Fibroblast of skin of left biceps (primary cell): ENCODE measurements at places on chromosomes 3 and 15.

DNA sequence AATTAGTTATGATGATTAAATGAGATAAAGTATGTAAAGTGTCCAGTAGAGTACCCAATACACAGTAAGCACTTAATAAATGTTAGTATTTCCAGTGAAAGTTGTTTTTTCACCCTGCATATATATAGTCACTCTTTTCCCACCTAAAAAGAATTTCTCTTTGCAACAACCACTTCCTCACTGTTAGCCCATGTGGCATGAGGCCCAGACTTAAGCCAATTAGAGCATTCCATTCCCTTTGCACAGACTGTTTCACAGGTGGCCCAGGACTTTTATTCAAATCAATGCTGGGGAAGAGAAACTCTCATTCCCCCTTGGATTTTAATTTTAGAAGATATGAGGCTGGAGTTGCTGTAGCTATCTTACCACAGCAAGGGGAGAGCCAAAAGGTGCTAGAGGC, 3.7 kb downstream of the IFT80 start:
- peak; percentile 53 for DNase-seq

DNA sequence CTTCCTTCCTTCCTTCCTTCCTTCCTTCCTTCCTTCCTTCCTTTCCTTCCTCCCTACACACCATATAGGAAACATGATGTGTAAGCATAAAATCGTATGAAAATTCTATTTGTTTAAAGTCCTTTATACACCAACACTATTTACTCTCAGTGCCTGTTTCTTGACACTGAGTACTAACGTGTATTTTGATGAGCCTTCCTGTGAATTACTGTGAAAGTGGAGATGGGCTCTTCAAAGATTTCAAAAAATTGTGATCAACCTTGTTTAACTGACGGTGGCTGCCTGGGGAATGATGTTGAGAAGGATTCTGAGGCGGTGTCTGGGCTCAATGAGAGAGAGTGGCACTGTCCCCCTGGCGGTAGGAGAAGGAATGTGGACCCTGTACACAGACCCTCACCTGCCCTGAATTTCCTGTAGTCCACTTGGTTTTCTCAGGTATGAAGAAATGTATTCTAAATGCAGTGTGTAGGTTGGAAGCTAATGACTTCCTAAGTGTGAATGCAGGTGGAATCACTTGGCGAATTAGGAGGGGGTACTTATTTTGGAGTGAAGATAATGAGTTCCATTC, 237.9 kb downstream of the GAP43 start:
- no peak for DNase-seq

- peak; percentile 26 for DNase-seq
Measured at GRCh38 chr3:132253262-132253878, 63.8 kb upstream of the ACP3 start.

- no peak for DNase-seq
Measured at GRCh38 chr3:59249698-59250361, 200.0 kb upstream of the CFAP20DC start.

GRCh38 chr3:61008153-61008997, 242.9 kb downstream of the FHIT start:
- no peak for DNase-seq

- no peak for DNase-seq
Measured at GRCh38 chr3:59644479-59645402, 594.9 kb upstream of the CFAP20DC start.

DNA sequence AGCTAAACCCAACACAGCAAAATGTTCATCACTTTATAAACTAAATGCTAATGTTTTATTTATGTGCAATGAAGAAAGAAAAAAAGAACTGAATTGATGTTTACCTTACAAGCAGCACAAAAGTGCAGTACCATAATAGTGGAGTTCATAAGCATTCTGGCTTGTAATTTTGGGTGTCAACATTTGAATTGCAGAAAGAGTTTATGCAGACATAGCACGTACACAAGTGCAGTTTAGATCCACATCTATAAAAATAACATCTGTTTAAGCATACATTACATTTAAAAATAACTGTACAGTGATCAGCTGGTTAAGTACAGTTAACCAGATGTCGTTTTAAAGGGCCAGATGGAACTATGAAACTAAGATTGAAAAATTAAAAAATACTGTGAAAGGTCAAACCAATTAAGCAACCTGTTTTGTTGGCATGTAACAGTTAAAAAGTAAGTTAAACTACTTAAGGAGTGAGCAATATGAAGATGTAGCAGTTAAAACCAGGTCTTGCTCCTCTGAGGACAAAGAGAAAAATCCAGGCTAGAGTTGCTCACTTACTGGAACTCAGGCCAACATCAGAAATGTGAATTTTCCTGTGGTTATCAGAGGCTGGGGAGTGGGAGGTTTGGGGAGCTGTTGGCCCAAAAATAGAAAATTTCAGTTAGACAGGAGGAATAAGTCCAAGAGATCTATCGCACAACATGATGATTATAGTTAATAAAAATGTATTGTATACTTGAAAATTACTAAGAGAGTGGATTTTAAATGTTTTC, 204.9 kb upstream of the MDFIC2 start:
- no peak for DNase-seq

DNA sequence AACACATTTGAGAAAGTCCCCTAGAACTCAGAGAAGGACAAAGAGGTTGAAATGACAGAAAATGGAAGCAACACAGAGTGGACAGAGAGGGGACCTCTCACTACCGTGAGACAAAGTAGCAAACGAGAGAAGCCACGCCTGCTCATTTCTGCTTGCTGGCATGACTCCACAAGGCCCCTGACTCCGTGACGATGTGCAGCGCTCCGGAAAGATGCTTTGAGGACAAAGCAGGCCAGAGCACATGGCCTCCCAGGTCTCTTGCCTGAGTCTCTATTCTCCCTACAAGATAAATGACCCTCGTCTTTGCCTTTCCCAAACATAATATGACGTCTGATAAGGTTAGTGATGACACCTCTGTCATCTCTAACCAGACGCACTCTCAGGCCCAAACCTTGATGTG, 63.8 kb upstream of the CTSH start:
- DNase-seq: no peak

- no peak for DNase-seq
Measured at GRCh38 chr3:134494495-134494894, 8.6 kb downstream of the CEP63 start.

DNA sequence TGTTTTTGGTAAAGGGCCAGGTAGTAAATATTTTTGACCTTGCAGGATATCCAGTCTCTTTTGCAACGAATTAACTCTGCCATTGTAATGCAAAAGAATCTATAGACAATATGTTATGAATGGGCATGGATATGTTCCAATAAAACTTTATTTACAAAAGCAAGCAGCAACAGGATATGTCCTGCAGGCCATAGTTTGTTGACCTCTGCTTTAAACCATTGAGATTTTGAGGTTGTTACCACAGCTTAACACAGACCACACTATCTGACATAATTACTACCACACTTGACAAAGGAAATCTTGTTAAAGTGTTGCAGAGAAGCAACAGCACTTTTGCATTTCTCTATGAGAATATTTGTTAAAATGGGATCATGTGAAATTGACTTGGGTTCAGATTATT, 349.3 kb downstream of the ERC2 start:
- no peak for DNase-seq

- peak; percentile 93 for DNase-seq
Measured at GRCh38 chr3:31105438-31106077, 211.1 kb upstream of the GADL1 start.

DNA sequence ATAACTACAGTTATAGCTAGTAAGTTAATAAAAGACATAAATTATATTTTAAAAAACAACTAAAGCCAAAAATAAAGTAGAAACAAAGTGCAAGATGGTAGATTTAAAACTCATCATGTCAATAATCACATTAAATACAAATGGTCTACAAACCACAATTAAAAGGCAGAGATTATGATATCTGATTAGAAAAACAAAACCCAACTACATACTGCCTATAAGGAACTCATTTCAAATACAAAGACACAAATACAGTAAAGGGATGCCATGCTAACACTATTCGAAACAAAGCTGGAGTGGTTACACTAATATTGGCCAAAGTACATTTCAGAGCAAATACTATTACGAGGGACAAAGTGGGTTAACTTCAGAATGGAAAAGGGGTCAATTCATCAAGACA, 426.5 kb downstream of the SHQ1 start:
- DNase-seq: no peak

GRCh38 chr15:29067949-29068348, 182.2 kb downstream of the APBA2 start:
- no peak for DNase-seq

DNA sequence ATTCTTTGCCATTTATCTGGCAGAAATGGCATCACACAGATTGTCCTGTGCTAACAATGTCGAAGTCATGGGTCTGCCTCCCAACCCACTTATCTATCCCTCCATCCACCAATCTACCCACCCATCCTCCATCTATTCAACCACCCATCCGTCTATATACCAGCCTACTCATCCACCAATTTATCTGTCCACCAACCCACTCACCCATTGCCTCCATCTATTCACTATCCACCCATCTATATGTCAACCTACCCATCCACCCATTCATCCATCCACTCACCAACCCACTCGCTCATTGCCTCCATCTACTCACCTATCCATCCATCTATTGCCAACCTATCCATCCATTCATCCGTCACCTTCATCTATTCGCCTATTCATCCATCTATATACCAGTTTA, 521.2 kb downstream of the SHQ1 start:
- no peak for DNase-seq

GRCh38 chr15:43251871-43252250, 14.9 kb downstream of the TGM5 start:
- no peak for DNase-seq

- DNase-seq: no peak
Measured at GRCh38 chr15:44096596-44096995, 98.5 kb downstream of the FRMD5 start.

- peak; percentile 70 for DNase-seq
Measured at GRCh38 chr3:30510596-30510995, 95.8 kb upstream of the TGFBR2 start.

DNA sequence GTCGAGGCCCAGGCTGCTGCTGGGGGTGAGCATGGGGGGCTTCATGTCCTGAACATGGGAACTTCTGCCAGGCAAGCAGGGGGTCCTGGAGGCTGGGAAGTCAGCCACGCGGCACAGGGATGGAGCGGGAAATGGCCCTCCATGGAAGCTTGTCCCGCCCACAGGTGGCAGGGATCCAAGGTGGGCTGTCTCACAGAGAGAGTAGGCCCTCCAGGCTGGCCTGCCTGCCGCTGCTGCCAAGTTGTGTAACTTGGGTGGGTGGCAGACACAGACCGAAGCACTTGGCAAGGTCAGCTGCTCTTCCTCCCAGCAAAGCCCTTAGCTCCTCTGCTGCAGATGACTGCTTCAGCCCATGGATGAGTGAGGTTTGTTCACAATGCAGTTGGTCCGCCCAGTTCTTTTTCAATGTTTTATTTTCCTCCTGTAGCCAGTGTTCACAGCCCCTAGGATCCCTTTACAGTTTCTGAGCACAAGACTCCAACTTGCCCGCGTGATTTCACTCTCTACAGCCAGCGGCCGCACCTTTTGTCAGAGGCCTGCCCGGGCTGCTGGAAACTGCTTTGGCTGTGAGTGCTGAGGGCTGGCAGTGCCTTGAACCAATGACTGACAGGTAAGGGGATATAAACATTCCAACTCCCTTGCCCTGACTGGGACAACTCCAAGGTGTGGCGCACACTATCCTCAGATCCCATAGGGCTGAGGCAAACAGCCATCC, 26.7 kb downstream of the HCN4 start:
- no peak for DNase-seq

DNA sequence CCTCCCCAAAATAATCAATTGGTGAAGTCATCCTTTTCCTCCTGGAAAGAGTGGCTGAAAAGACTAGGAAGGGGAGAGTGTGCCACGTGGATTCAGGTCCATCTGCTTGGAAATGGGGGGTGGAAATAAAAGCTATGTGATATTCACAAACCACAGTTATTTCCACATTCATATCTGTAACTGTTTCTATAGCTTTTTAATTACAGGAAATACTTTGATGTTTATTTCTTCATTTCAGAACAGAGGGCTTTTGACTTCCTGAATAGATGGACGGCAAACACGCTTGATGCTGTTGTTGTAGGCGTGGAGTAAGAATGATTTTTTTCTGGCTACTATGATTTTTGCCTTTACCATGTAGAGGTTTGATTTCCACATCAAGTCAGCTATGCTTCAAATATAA, 10.1 kb downstream of the AADACL2 start:
- no peak for DNase-seq

DNA sequence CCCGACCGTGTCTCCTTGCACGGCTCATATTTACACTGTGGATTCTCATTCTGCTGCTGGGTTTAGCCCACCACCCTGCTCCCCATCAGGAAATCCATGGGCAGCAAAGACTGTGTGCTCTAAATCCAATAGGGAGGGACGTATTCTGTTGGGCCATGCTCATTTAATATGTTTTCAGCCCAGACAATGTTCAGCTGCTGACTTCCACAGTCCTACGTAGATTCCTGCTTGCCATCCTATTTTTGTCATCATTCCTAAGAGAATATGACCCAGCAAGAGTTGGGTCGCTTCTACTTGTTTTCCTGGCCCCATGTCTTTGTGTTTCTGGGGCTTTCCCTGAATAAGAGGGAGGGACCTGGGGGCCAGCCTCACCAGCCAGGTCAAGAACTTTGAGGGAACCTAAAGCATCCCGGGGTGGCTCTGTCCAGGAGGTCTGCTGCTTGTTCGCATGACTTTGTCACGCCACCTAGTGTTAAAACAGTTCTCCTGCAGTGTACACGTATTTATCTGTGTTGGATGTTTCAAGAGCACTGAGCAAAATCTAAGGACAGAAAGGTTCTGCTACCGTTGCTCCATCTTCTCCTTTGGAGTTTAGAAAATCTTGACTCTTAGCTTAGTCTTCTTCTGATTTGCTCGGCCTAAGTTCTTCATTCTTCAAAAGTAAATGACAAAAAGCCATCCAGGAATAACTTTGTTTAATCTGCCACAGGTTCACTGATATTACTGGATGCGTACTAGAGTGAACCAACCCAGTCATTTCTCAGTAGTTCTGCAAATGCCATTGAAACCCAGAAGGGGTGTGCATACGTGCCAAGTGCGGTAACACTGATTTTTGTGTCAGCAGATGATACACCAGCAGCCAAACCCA, 79.8 kb upstream of the NR2E3 start:
- DNase-seq: no peak

DNA sequence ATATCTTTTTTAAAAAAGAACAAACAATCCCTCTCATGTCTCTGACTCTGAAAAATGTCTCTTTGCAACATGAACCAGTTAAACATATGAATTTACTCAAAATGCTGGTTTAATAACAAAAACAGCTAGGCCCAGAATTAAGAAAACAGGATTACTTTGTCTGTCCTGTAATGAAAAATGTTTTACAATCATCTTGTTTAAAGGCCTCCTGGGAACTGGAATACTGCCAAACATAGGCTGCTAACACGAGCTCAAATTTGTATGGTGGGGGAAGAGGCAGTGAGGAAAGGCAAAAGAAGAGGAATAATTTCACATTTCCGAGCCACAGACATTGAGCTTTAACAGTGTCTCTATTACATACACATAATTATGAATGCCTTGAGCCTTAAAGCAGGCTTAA, 61.7 kb upstream of the PPIB start:
- peak; percentile 59 for DNase-seq

GRCh38 chr3:195692354-195692685, 28.5 kb upstream of the MUC20 start:
- DNase-seq: no peak

- DNase-seq: no peak
Measured at GRCh38 chr3:5690904-5691532, 503.5 kb downstream of the EDEM1 start.
